Endothelial cell of umbilical vein (primary cell): ENCODE measurements at places on chromosomes 5 and 9. TPM values are rescaled to one million over a fixed set of nuclear protein-coding genes. Genes with fewer than 3 reads are reported as not detected.

Gene OR1J2
- not detected in 2 replicates for total RNA-seq

GRCh38 chr9:8356406-8356805 is 556.8 kb upstream of the DMAC1 start:
- DNase-seq = peak; percentile 79

Gene ARHGEF37
- total RNA-seq = 7.0 and 7.1 TPM in 2 replicates

Gene PTCD2
- total RNA-seq = 6.2 and 6.7 TPM in 2 replicates

Gene SLC46A2
- not detected in 2 replicates for total RNA-seq

Gene ENTPD2
- not detected in 2 replicates for total RNA-seq

Gene CER1
- total RNA-seq = not detected in 2 replicates
